ENCODE measurements at places on chromosomes 1 and 21. TPM values are rescaled to one million over a fixed set of nuclear protein-coding genes. Genes with fewer than 3 reads are reported as not detected.

DYNLT5 gene
- total RNA-seq: not detected

DNA sequence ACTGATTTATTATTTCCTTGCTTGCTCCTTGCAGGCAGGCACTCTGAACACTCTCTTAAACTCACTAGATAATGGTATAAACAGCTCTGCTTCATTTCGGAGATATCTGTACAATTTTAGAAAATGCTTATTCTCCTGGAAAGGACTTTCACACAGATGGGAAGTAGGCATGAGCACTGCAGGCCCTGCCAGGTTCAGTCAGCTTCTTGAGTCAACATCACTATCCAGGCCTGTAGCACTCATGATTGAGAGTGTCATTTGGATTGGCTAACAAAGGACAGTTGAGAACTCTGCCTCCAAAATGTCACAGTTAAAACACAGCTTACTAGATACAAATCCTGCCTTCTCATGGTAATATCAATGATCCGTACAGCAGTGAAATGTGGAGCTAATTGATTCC is 181.9 kb downstream of the CYYR1 start:
- peak; percentile 37 for DNase-seq

DNA sequence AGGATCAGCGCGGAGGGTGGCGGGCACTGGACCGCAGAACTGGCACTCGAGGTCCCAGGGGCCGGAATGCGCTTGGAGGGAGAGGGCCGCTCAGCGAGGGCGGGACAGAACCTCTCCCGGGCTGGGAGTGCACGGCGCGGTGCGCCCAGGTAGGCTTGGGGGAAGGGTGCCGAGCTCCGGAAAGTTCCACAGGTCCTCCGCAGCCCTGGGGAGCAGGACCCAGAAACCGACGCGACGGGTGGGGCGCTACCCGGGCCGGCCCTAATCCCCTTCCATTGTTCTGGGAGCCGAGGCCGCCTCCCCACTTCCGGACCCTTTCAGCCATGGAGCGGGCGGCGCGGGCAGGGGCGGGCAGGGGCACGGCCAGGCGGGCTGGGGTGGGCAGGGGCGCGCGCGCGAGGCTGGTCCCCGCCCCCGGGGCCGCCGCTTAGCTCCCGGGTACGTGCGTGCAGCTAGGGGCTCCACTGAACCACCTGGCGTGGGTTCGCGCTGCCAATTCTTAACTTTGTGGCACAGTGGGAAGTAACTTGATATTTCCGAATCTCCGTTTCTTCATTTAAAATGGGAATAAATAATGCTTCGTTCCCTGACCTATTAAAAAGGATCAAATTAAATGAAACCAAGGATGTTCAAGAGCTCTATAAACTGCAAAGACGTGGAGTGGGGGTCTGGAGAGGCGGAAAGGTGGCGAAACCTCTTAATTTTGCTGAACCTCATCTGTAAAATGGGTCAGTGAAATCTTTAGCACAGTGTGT is 20.7 kb downstream of the LGR6 start:
- no peak for DNase-seq

GRCh38 chr1:94974824-94975223 is 47.9 kb upstream of the CNN3 start:
- peak; percentile 72 for DNase-seq

- no peak for DNase-seq
Measured at GRCh38 chr1:206958144-206958543, 11.9 kb upstream of the PIGR start.

- no peak for DNase-seq
Measured at GRCh38 chr1:1603671-1604373, 3.9 kb upstream of the FNDC10 start.
